ENCODE measurements at places on chromosomes 1 and 21.

- no peak for DNase-seq
Measured at GRCh38 chr1:90856463-90857007, 139.4 kb upstream of the BARHL2 start.

GRCh38 chr1:235015291-235015985, 113.2 kb downstream of the TOMM20 start:
- no peak for DNase-seq

DNA sequence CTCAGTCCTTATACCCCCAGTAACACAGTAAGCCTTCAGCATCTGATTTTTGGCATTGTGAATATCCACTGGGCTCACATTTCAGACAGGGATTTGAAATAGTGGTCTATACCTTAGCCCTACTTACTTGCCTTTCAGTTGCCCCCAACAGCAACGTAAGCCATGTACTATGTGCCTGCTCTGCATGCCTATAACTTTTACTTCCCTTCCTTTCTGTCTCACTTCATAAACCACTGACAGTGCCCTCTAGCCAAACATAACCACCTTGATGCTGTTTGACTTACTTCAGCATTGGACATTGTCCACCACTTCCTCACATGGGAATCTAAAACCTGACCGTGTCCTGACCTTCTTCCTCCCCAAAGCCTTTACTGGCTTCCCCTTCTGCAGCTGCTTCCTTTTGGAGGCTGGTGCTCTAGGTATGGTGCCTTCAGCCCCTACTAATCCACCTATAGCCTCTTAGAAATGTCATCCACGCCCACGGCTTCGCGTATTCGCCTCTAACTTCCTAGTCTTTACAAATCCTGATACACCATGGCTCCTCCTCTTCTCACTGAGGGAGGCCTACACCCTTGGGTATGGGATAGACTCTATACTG, 3.6 kb upstream of the ZNF672 start:
- DNase-seq, result no peak

DNA sequence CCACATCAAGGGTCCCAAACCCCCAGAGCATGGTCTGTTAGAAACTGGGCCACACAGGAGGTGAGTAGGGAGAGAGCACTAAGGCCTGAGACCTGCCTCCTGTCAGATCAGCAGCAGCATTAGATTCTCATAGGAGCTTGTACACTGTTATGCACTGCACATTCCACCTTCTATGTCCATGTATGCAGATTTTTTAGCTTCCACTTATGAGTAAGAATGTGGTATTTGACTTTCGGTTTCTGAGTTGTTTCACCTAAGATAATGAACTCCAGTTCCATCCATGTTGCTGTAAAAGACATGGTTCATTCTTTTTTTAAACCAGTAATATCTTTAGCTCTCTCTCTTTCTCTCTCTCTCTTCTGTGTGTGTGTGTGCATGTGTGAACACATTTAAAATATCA, 663 bp upstream of the GBP6 start:
- DNase-seq, result no peak

GRCh38 chr1:158998781-158999161, 10.9 kb upstream of the IFI16 start:
- DNase-seq, result peak; percentile 66

GRCh38 chr1:63773815-63774616, at the start of gene ROR1:
Gene ROR1 (plus strand): TSS chr1:63774017.
- DNase-seq, result peak; percentile 88

GRCh38 chr1:116699605-116700004, 32.1 kb upstream of the IGSF3 start:
- DNase-seq, result no peak

DNA sequence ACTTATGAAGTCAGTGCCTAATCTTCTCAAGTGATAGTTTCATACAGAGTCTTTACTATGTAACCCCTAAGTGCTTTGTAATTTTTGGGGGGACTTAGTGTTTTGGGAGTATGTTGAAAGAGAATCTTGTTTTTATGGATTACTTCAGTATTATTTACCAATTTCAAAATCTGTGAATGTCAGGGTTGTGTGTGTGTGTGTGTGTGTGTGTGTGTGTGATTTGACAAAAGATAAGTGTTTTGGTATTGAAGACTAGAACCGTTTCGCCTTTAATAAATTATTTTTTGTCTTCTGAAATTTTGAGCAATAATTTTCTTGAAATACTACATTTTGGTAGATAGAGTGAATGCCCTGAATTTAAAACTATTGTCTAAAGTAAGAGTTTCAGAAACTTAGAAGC, 5.8 kb downstream of the MAGI3 start:
- no peak for DNase-seq

DNA sequence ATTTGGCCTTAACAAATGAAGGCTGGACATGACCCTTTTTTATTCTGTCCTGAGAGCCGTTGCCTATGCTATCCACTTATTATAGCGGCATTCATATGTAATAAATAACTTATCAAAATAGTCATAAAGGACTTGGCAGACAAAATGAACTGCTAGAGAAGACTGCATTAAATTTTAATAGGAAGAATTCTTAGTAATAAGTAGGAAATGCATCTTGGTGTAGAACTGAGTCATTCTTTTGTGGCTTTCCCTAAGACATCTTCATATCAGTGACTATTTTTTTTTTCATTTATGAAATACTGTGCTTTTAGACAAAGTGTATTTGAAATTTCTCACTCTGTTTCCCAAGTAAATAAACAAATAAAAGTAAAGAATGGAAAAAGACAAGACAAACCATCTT, 45.6 kb downstream of the PBX1 start:
- DNase-seq, result no peak

- DNase-seq, result peak; percentile 85
Measured at GRCh38 chr1:230176871-230177411, 109.9 kb downstream of the GALNT2 start.

GRCh38 chr1:97010566-97011264, 289.1 kb downstream of the PTBP2 start:
- no peak for DNase-seq

DNA sequence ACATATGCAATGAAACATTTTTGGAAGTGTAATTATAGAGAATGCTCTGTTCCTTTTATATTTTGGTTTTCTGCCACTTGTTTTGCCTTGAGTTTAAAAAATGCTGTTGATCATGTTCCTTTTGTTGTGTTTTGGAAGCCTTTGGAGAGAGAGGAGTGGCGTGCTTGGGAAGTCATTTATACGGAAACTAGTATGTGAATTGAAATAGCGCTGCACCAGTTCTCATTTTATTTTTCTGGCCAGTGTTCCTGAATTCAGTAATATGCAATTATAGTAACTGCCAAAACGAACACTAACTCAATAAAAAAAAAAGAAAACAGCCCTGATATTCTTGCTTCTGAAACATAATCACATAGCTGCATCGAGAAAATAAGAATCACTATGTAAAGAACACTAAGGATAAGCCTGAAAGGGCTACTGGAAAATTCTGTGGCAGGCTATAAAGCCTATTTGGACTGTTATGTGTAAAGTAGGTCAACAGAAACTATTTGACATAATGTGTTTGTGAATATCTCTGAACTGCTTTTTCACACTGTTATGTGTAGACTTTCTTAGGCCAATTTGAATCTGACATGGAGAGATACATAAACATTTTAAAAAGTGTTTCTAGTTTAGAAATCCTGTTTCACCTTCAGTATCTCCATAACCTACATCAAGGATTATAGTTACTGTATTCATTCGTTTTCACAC, 742.0 kb downstream of the KCNT2 start:
- no peak for DNase-seq

- DNase-seq, result no peak
Measured at GRCh38 chr1:159600894-159601293, 13.3 kb downstream of the APCS start.

DNA sequence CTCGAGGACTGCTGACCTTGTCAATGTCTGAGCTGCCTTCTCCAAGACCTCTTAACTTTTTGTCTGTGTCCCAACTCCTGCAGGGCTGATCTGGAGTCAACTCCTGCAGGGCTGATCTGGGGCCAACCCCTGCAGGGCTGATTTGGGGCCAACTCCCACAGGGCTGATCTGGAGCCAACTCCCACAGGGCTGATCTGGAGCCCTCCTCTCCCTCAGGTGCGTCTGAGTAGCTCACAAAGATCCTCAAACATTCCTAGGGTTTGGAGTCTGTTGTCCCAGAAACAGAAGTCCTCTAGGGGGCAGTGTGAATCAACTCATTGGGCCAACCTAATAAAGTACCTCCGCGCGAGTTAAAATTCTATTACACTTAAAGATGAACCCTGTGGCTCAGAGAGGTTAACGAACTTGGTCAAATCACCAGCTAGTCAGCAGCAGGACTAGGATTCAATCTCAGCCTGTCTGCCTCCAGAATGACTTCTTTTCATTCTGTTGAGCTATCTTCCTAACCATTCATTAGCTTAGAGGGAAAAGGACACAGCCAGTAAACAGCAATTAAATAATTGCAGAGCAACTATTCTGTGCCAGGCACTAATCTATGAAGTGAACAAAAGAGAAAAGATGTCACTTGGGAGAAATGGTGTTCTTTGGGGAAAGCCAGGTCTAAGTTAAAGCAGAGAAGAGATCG, 17.2 kb upstream of the RLF start:
- peak; percentile 31 for DNase-seq

GRCh38 chr1:117616967-117617366, 11.1 kb downstream of the TENT5C start:
- no peak for DNase-seq

DNA sequence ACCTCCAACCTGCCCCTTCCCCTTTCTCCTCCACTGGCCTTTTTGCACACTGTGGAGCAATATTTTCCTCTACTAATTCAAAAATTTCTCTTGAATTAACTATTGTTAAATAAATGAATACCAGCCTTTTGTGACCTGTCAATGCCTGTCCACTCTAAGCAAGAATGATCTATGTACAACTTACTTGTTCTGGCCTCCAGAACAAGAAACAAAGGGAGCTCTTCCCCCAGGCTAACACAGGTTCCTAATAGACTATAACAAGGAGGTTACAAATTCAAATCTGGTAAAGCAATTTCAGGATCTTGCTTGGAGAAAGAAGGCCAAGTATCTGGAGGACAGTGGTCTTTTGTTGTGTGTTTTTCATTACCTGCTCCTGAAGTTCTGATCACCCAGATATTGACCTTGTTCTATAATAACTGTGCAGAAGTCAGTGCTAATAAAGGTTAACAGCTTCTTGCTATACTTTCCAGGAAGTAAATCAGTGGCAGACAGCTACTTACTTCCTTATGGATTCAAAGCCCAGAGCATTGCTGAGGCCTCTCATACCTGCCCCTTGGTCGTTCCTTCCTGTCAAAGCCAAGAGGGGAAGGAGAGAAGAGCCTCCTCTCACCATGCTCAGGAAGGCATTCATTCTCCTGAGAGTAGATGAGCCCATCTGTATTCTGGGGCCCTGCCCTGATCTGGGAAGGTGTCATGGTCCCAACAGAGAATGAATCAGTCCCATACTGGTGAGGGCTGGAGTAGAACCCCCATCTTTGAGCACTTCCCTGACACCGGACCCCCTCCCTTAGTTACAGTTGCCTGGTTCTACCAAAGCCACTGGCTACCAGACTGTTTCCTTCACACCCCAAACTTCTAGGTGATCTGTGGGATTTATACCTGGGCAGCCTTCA, 56.8 kb downstream of the DESI2 start:
- no peak for DNase-seq

GRCh38 chr1:229325853-229326487, 16.9 kb downstream of the CCSAP start:
- DNase-seq, result no peak

GRCh38 chr1:112272101-112272772, 123.8 kb upstream of the CTTNBP2NL start:
- DNase-seq, result no peak

DNA sequence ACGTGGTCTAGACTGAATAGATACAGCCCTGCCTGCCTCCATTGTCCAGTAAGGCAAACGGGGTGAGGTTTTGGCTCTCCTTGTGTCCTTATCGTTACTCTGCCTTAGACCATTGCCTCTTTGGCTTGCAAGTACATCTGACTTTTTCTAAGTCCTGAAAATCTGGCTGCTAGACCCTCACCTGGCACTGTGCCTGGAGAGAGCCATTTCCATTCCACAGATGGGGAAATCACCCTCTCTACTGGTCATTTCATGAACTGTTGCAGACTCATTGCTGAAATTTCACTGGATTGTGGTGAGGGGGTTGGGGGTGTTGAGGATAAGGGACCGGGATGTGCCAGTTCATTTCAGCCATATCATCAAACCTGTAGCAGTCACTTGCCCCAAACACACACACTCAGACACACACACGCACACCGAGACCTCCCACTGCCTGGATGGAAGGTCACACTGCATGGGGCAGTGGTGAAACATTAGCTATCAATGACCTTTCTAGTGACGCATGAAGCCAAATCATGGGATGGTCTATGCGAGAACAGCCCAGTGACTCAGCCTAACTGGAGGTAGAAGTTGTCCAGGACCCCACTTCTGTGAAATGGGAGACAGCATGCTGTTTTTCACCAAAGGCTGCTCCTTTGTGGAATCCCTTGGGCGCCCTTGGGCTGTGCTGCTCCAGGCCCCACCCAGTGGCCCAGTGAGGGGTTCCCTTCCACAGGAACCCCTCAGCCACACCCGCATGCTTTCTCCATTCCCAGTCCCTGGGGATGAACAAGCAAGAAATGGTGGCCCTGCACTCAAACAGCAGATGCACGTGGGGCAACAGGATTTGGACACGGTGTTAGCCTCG, 34.9 kb upstream of the VASH2 start:
- DNase-seq, result peak; percentile 76

DNA sequence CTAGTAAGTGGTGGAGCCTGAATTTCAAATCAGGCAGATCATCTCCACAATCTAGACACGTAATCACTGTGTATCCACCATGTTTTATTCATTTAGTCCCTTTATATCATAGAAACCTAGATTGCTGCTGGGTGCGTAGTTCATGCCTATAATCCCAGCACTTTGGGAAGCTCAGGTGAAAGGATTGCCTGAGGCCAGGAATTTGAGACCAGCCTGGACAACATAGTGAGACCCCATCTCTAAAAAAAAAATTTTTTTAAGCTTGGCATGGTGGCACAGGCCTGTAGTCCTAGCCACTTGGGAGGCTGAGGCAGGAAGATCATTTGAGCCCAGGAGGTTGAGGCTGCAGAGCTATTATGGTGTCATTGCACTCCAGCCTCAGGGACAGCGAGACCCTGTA, 10.1 kb downstream of the MED18 start:
- no peak for DNase-seq

DNA sequence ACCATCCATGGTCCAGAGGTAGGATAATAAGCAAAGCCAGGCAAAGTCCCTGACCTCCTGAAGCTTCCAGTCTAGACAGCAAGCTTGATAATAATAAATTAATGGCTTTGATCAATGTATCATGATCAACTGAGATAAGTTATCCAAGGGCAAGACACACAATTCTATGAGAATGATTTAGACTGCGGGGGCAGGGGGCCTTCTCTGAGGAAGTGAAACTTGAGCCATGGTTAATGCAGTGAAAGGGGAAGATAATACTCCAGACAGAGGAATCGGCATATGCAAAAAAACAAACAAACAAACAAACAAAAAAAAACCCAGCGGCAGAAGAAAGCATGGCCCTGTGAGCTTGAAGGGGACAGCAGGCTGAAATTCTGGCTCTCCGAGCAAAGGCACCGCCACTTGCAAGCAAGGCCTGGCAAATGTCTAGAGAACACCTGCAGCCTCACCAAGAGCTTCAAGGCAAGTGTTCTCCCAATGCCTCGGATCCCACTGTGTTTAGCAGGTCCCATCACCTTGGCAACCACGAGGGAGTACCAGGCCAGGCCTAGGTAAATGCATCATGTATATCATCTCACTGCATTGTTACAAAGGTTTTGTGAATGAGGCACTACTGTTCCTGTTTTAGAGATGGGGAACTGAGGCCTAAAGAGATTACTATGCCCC, 24.9 kb downstream of the CSMD2 start:
- no peak for DNase-seq

All from left cardiac atrium (tissue), 4 donors.